ENCODE measurements at places on chromosomes 4 and X.

- H3K4me1 ChIP-seq: peaks cover 22% of the 10 kb centered on the region
- H3K36me3 ChIP-seq: peaks cover 8% of the 10 kb centered on the region
- no peak for DNase-seq
- peak overlapping the region; percentile 5 for H3K27ac ChIP-seq
Measured at GRCh38 chr4:76960014-76960413, 10.5 kb downstream of the SEPTIN11 start.

- no peaks in the 10 kb centered on the region for H3K27me3 ChIP-seq
- no peaks in the 10 kb centered on the region for H3K36me3 ChIP-seq
- DNase-seq: no peak
- no peak overlapping the region for H3K27ac ChIP-seq
Measured at GRCh38 chr4:103443324-103443723, 245.2 kb upstream of the CENPE start.

DNA sequence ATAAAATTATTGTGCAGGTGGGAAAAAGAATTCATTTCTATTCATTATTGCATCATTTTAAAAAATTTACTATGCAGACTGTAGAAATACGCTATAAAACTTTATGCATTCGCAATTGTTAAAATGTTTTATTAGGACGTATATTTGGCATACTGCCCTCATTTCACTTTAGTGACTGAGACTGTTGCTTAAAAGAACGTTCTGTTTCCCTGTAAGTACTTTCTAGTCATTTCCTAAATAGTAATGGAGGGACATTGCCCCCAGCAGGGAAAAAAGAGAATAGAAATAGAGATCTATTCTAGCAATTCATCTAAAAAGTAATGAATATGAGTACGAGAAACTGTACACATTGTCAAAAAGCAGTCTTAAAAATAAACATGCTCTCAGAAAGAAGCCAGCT lies 1295.8 kb upstream of the TENM3 start:
- H3K27ac ChIP-seq: no peak overlapping the region
- no peaks in the 10 kb centered on the region for H3K4me1 ChIP-seq
- H3K27me3 ChIP-seq: no peaks in the 10 kb centered on the region
- no peaks in the 10 kb centered on the region for H3K36me3 ChIP-seq

- H3K27me3 ChIP-seq: no peaks in the 10 kb centered on the region
- no peaks in the 10 kb centered on the region for H3K4me1 ChIP-seq
- no peak overlapping the region for H3K27ac ChIP-seq
- no peak for DNase-seq
- no peak overlapping the region for H3K4me3 ChIP-seq
Measured at GRCh38 chrX:3576886-3577501, 136.5 kb downstream of the PRKX start.

GRCh38 chr4:34486461-34487363 lies 1757.6 kb downstream of the ARAP2 start:
- no peaks in the 10 kb centered on the region for H3K4me1 ChIP-seq
- no peak overlapping the region for H3K4me3 ChIP-seq
- H3K27ac ChIP-seq: no peak overlapping the region
- no peaks in the 10 kb centered on the region for H3K36me3 ChIP-seq

GRCh38 chr4:168605411-168605810 lies 108.6 kb downstream of the PALLD start:
- no peak for DNase-seq
- H3K4me3 ChIP-seq: no peak overlapping the region
- H3K36me3 ChIP-seq: no peaks in the 10 kb centered on the region
- no peaks in the 10 kb centered on the region for H3K4me1 ChIP-seq

DNA sequence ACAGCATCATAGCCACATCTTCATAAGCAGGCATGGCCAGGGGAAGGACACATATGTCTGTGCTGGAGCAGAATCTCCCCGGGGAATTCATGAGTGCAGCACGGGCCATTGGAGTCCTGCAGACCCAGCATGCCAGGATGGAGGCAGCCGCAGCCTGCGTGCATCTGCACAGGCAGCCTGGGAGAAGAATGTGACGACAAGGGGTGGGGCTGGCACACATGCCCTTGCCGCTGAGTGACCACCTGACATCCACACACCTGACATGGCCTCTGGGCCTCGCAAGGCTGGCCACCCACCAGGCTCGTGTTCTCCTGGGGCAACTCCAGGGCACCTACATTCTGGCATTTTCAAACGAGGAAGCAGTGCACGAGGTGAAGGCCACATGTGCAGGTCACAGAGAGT lies 66.2 kb upstream of the AFAP1 start:
- no peaks in the 10 kb centered on the region for H3K4me1 ChIP-seq
- H3K27me3 ChIP-seq: peaks cover 8% of the 10 kb centered on the region
- H3K27ac ChIP-seq: no peak overlapping the region
- H3K4me3 ChIP-seq: no peak overlapping the region

DNA sequence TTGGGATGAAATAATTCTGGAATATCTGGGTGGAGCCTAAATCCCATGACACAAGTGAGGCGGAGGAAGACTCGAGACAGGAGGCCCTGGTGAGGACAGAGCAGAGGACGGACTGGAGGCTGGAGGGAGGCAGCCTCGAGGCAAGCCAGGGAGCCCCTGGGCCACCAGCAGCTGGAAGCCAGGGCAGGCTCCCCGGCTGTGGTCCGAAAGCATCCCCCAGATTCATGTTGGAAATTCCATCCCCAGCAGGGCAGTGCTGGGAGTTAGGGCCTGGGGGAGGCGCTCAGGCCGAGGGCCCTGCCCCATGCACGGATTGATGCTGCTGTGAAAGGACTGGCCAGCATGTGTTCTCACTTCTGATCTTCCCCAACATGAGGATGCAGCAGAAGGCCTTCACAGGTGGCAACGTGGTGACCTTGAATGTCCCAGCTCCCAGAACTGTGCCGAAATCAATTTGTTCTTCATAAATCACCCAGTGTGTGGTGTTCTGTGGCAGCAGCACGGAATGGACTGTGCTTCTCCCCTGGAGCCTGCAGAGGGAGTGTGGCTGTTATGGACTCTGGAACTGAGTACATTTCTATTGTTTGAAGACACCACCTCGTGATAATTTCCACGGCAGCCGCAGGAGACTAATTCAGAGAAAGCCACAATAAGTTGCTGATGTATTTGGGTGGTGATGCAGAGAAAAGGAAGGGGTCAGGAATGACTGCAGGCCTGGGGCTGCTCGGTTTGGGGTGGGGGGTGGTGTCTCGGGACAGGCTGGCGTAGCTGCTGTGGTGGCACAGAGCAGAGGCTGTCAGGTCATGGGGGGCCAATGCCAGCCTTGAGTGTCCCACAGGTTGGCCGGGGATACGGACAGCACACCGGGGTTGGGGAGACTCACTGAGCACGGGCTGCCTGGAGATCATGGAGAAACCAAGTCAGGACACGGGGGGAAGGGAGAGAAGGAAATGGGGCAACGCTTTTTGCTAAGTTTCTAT lies 56.9 kb downstream of the PCGF3 start:
- H3K4me1 ChIP-seq: peaks cover 17% of the 10 kb centered on the region
- H3K27me3 ChIP-seq: no peaks in the 10 kb centered on the region
- peaks cover 54% of the 10 kb centered on the region for H3K36me3 ChIP-seq
- peak overlapping the region; percentile 30 for H3K27ac ChIP-seq
- no peak overlapping the region for H3K4me3 ChIP-seq

- no peaks in the 10 kb centered on the region for H3K4me1 ChIP-seq
- no peak overlapping the region for H3K4me3 ChIP-seq
- DNase-seq: no peak
- H3K36me3 ChIP-seq: no peaks in the 10 kb centered on the region
- no peaks in the 10 kb centered on the region for H3K27me3 ChIP-seq
Measured at GRCh38 chr4:79294064-79294463, 31.8 kb downstream of the NAA11 start.

DNA sequence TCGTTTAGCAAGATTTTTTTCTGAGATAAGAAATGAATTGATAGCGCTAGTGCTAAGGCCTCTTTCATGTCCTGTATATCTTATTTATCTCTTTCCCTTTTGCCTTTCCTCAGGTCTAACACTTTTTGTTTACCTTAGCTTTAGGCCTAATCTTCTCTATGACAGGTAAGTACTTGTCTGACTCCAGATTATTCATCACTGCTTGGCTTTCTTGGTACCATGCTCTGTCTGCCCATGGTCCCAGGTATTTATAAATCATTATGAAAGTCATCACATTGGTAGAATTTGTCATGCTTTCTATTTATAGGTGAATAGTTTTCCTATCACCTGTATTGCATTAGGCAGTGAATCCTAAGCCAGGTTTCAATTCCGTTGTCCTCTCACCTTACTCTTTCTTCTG lies 99.5 kb upstream of the CTSO start:
- no peak overlapping the region for H3K27ac ChIP-seq
- no peaks in the 10 kb centered on the region for H3K4me1 ChIP-seq
- H3K36me3 ChIP-seq: no peaks in the 10 kb centered on the region
- H3K4me3 ChIP-seq: no peak overlapping the region

DNA sequence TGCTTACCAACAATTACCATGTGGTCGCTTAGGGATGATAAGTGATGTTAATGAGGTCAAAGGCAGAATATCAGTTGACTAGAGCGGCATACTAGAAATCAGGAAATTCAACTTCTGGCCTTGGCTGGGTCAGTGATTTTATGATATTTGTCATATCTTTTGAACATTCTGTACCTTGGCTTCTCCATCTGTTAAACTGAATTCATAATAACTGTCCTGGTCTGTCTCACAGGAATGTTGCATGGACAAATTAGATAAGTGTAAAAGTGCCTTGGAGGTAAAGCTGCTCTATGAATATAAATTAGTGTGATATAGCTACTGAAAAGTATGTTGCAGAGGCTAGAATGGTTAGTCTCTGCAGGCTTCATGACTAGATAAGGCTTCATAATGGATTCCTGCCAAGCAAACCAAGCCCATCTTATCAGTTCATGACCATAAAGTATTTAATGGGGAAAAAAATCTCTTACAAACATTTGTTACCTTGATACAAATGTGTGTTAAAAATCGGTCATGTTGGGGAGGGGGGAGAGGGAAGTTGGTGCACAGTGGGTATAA lies 104.6 kb upstream of the BMPR1B start:
- H3K27me3 ChIP-seq: no peaks in the 10 kb centered on the region
- H3K4me3 ChIP-seq: no peak overlapping the region
- H3K4me1 ChIP-seq: no peaks in the 10 kb centered on the region

GRCh38 chr4:151458148-151458547 lies 49.2 kb downstream of the FHIP1A start:
- no peak overlapping the region for H3K27ac ChIP-seq
- no peaks in the 10 kb centered on the region for H3K4me1 ChIP-seq
- H3K36me3 ChIP-seq: no peaks in the 10 kb centered on the region
- H3K27me3 ChIP-seq: peaks cover 8% of the 10 kb centered on the region
- DNase-seq: no peak
- H3K4me3 ChIP-seq: no peak overlapping the region

- H3K36me3 ChIP-seq: no peaks in the 10 kb centered on the region
- no peak overlapping the region for H3K27ac ChIP-seq
- no peaks in the 10 kb centered on the region for H3K4me1 ChIP-seq
- no peak for DNase-seq
- no peak overlapping the region for H3K4me3 ChIP-seq
- H3K27me3 ChIP-seq: no peaks in the 10 kb centered on the region
Measured at GRCh38 chrX:56025872-56026571, 206.1 kb upstream of the KLF8 start.

DNA sequence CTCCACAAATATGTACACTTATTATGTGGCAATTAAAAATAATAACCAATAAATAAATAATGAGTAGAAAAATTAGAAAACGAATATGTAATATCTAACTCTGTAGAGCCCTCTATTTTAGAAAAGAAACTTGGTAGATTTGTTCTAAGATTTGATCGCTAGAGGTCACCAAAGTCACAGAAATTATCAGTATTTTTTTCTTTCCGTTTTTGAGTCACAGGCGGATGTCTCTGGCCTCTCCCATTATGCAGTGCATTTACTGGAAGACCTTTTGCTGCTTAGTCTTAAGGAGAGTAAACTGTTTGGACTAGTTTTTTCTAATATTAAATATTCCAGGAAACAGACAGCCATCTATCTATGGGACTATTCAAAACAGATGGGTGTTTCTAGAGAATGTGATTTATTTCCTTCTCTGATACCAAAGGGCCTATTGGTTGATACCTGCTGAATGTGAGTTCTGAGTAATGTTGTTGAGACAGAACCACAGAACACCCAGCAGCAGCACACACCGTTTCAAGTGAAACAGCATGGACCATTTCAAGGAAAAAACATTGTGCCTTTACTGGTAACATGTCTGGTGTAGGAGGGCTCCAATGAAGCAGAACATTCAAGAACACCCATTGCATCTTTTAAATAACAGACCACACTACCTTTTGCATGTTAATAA lies 34.0 kb upstream of the GYPA start:
- peaks cover 4% of the 10 kb centered on the region for H3K4me1 ChIP-seq
- no peak overlapping the region for H3K4me3 ChIP-seq
- no peak overlapping the region for H3K27ac ChIP-seq
- H3K27me3 ChIP-seq: peaks cover 5% of the 10 kb centered on the region
- H3K36me3 ChIP-seq: no peaks in the 10 kb centered on the region

- no peak overlapping the region for H3K4me3 ChIP-seq
- peaks cover 64% of the 10 kb centered on the region for H3K4me1 ChIP-seq
- no peaks in the 10 kb centered on the region for H3K27me3 ChIP-seq
- no peak for DNase-seq
Measured at GRCh38 chr4:158814636-158815330, 46.0 kb downstream of the FNIP2 start.

GRCh38 chr4:68110441-68110840 lies 19.2 kb downstream of the TMPRSS11F start:
- no peak for DNase-seq
- H3K36me3 ChIP-seq: no peaks in the 10 kb centered on the region
- peaks cover 4% of the 10 kb centered on the region for H3K27me3 ChIP-seq
- H3K4me3 ChIP-seq: no peak overlapping the region

GRCh38 chr4:25870081-25870480 lies 7.3 kb upstream of the SEL1L3 start:
- H3K27ac ChIP-seq: no peak overlapping the region
- H3K27me3 ChIP-seq: no peaks in the 10 kb centered on the region
- peaks cover 8% of the 10 kb centered on the region for H3K4me1 ChIP-seq
- H3K4me3 ChIP-seq: no peak overlapping the region

- H3K36me3 ChIP-seq: no peaks in the 10 kb centered on the region
- H3K4me1 ChIP-seq: peaks cover 5% of the 10 kb centered on the region
- no peak for DNase-seq
- no peak overlapping the region for H3K4me3 ChIP-seq
Measured at GRCh38 chr4:76699751-76700310, 198.1 kb downstream of the SOWAHB start.

- peaks cover 11% of the 10 kb centered on the region for H3K36me3 ChIP-seq
- H3K4me3 ChIP-seq: no peak overlapping the region
- H3K27ac ChIP-seq: no peak overlapping the region
- H3K4me1 ChIP-seq: peaks cover 21% of the 10 kb centered on the region
- H3K27me3 ChIP-seq: no peaks in the 10 kb centered on the region
- no peak for DNase-seq
Measured at GRCh38 chr4:101199507-101200285, 147.6 kb downstream of the PPP3CA start.

GRCh38 chrX:140967036-140967435 lies 35.4 kb upstream of the SPANXB1 start:
- no peak for DNase-seq
- H3K27me3 ChIP-seq: no peaks in the 10 kb centered on the region
- no peak overlapping the region for H3K4me3 ChIP-seq

GRCh38 chr4:140358281-140358680 lies 15.2 kb upstream of the SCOC start:
- peaks cover 17% of the 10 kb centered on the region for H3K4me1 ChIP-seq
- no peak for DNase-seq
- no peak overlapping the region for H3K4me3 ChIP-seq
- peaks cover 2% of the 10 kb centered on the region for H3K27me3 ChIP-seq
- no peaks in the 10 kb centered on the region for H3K36me3 ChIP-seq

- H3K36me3 ChIP-seq: peaks cover 41% of the 10 kb centered on the region
- no peak for DNase-seq
- H3K27ac ChIP-seq: peak overlapping the region; percentile 97
- H3K4me3 ChIP-seq: peak overlapping the region; percentile 92
Measured at GRCh38 chrX:1591863-1592469, 562 bp downstream of the AKAP17A start.

- H3K36me3 ChIP-seq: peaks cover 7% of the 10 kb centered on the region
- no peak for DNase-seq
- H3K4me3 ChIP-seq: no peak overlapping the region
- H3K27ac ChIP-seq: no peak overlapping the region
- H3K27me3 ChIP-seq: no peaks in the 10 kb centered on the region
Measured at GRCh38 chr4:28082686-28083390, 1222.2 kb downstream of the STIM2 start.

Data from naive thymus-derived CD8-positive, alpha-beta T cell (primary cell).